ENCODE measurements at places on chromosomes 11 and 22. TPM values are rescaled to one million over a fixed set of nuclear protein-coding genes. Genes with fewer than 3 reads are reported as not detected.

Gene TNNI2
- total RNA-seq: 103 TPM

Gene SHISAL1
- total RNA-seq: 6.3 TPM

Gene TRPT1
- total RNA-seq: 27.4 TPM

Gene CRYBB2
- total RNA-seq: 777 TPM

Gene TMEM135
- 41.7 TPM for total RNA-seq

Gene CD82
- 31.1 TPM for total RNA-seq

Gene PKP3
- total RNA-seq: 5.5 TPM

Gene GGT5
- 13.2 TPM for total RNA-seq

Gene LRP5
- 74.4 TPM for total RNA-seq

Gene CASP12
- total RNA-seq: 0.27 TPM

Gene NPAS4
- total RNA-seq: 0.82 TPM

Gene SYNGR1
- total RNA-seq: 82.6 TPM

Gene DCHS1
- total RNA-seq: 84.2 TPM

Gene UBXN1
- total RNA-seq: 88.9 TPM

Gene PGA5
- total RNA-seq: not detected

Gene SCO2
- not detected for total RNA-seq

Gene PATE4
- total RNA-seq: not detected

Gene CLMP
- 39.9 TPM for total RNA-seq

Gene SERHL2
- 4.5 TPM for total RNA-seq

Gene GVQW3
- total RNA-seq: 20.3 TPM

Gene TESMIN
- total RNA-seq: 2.1 TPM

Gene LRRC55
- total RNA-seq: 1.8 TPM

Gene KDM4E
- total RNA-seq: not detected

Gene PKDREJ
- total RNA-seq: 0.05 TPM

Gene FBXO3
- 112 TPM for total RNA-seq

Gene RTN4R
- total RNA-seq: 9.7 TPM

Gene FGF3
- not detected for total RNA-seq

Gene PNPLA5
- 0.16 TPM for total RNA-seq

Gene PTPMT1
- total RNA-seq: 87.0 TPM

Gene BATF2
- 0.16 TPM for total RNA-seq

Gene SCARF2
- total RNA-seq: 16.8 TPM

Gene SLC22A8
- total RNA-seq: 8.5 TPM

Gene PDE3B
- total RNA-seq: 21.8 TPM

Gene EXPH5
- 10.3 TPM for total RNA-seq

Gene PLEKHA7
- total RNA-seq: 49.3 TPM

Gene MS4A6E
- not detected for total RNA-seq

Gene SLC29A2
- total RNA-seq: 2.8 TPM

Gene ZNF70
- 11.4 TPM for total RNA-seq

Gene TKFC
- 18.3 TPM for total RNA-seq

Gene AQP11
- 7.9 TPM for total RNA-seq

Gene MMP7
- 9.1 TPM for total RNA-seq

Gene AMPD3
- total RNA-seq: 10.1 TPM

Gene C22orf42
- total RNA-seq: not detected

Gene SCGB1A1
- not detected for total RNA-seq

Gene HMOX1
- 10.9 TPM for total RNA-seq

Gene FOSL1
- not detected for total RNA-seq

Gene GAB2
- total RNA-seq: 15.7 TPM

Gene KRTAP5-2
- not detected for total RNA-seq

Gene APOA4
- not detected for total RNA-seq

Gene NLRP10
- not detected for total RNA-seq
